Regular cardiac myocyte (primary cell): ENCODE measurements at places on chromosomes 2 and 18. TPM values are rescaled to one million over a fixed set of nuclear protein-coding genes. Genes with fewer than 3 reads are reported as not detected.

Gene TGFA
- 0.56 and 3.1 TPM in 2 replicates for total RNA-seq

Gene SEMA4F
- total RNA-seq = 8.1 and 12.4 TPM in 2 replicates

Gene RHBDD1
- total RNA-seq = 17.1 and 23.7 TPM in 2 replicates

Gene DLGAP1
- total RNA-seq = 1.7 and 5.4 TPM in 2 replicates

Gene SEPTIN10
- 84.5 and 104 TPM in 2 replicates for total RNA-seq

Gene DSG1
- total RNA-seq = not detected in 2 replicates

Gene CCBE1
- 21.4 and 39.3 TPM in 2 replicates for total RNA-seq

Gene PXDN
- total RNA-seq = 204 TPM in 2 replicates

Gene MC5R
- total RNA-seq = under 0.01 TPM in 1 of 2 replicates, not detected in the other

Gene TXNDC9
- 62.0 and 89.9 TPM in 2 replicates for total RNA-seq

Gene LOXHD1
- not detected in 2 replicates for total RNA-seq

Gene FIGN
- total RNA-seq = 0.96 and 1.7 TPM in 2 replicates

Gene CD226
- total RNA-seq = under 0.01 TPM in 2 replicates

Gene SIX2
- total RNA-seq = 2.0 and 2.7 TPM in 2 replicates
